ENCODE measurements at places on chromosomes 2 and 18.
A peak's percentile ranks its signal among the peaks of the same experiment; 100 is the strongest.

- peak; percentile 86 for ATAC-seq
Measured at GRCh38 chr2:9336576-9337314, 86.6 kb downstream of the ITGB1BP1 start.

GRCh38 chr2:41886145-41886664 is 161.6 kb upstream of the PKDCC start:
- peak; percentile 32 for ATAC-seq

GRCh38 chr2:62578803-62579640 is 73.0 kb upstream of the TMEM17 start:
- peak; percentile 39 for ATAC-seq

DNA sequence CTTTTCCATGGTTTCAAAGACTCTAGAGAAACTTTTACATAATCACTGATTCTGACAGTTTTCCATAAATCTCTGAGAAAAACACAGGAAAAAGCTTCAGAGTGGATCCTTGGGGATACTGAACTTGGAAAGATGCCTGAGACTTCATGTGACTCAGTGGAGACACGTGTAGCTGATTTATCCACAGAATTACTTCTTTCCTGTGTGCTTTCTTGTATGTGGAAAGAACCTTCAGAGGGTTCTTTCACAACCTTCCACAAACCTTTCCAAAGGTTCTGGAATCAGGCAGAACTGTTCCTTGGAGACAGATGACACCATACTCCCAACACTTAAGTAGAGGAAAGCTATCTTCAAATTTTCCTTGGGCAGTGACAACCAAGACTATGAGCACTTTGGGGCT is 207.2 kb downstream of the RND3 start:
- ATAC-seq, result peak; percentile 31

- ATAC-seq, result no peak
Measured at GRCh38 chr2:215418064-215418963, 17.6 kb downstream of the FN1 start.

- ATAC-seq, result no peak
Measured at GRCh38 chr2:48221846-48222516, 308.0 kb upstream of the STON1 start.

- no peak for ATAC-seq
Measured at GRCh38 chr2:85506768-85507181, 32.2 kb upstream of the MAT2A start.

- no peak for ATAC-seq
Measured at GRCh38 chr18:64409511-64409910, 260.6 kb upstream of the LINC00305 start.

DNA sequence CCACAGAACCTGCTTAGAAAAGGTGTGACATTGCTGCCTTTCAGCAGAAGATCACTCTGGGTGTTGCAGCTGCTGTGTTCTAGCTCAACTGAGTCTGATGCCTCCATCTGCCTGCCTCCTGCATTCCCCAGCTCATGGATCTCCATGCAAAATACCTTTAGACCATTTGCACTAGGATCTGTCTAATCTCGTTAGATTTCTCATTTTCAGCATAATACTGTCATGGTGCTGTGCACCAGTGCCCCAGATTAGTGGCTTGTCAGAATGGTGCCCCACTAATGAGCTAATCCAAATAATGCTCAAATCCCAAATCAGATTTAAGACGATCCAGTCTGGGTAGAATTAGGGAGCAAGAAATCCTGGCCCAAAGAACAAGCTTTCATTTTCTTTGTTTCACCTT is 284.4 kb upstream of the PARD3B start:
- ATAC-seq, result no peak

DNA sequence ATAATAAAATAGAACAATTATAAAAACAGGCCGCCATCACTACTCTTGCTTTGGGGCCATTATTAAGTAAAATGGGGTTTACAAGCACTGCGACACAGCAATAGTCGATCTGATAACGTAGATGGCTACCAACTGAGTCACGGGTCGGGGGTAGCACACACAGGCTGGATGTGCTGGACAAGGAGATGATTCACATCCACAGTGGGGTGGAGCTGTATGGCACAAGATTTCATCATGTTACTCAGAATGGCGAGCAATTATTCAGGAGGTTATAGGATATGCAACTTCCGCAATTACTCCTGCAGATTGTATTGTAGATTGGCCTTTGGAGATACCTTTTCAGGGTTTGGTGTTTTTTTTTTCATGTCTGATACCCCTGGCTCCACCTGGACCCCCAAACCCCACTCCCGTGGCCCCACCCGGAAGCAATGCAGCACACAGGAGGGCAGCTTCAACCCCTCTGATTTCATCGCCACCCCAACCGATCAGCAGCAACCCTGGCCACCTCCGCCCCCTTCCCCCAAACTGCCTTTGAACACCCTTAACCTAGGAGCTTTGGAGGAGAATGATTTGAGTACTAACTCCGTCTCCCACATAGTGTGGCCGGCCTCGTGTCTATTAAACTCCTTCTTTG is 21.4 kb upstream of the MLPH start:
- ATAC-seq, result peak; percentile 83

GRCh38 chr2:36554531-36554930 is 43.4 kb downstream of the FEZ2 start:
- peak; percentile 5 for ATAC-seq

DNA sequence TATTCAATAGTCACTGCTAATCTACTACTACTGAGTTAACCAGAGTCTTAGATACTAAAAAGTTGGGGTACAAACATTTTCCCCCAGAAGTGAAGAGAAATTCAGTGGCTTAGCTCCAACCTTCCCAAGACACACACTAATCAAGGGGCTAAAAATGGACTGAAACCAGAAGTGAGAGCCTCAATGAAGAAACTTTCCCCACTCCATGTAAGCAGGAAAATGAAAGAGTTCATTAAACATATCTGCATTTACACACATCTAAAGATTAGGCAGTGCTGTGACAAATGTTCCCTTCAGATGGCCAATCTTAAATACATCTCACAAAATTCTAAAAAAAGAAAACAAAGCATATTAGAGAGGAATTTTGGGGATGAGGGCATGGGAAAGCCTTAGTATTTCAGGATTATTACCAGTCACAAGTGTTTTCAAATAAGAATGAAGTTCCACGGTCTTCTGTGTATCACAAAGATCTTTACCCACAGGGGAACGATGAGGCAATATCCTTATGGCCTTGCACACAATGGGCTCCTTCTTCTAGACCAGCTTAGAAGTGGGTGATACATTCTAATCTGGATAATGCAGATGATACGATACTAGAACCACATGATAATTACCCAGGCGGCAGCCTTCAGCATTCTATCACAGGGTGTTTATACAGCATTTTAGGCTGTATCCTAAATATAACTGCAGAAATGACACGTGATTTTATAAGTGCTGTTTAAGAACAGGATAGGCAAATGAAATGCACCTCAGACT is 17.1 kb downstream of the ANKRD44 start:
- no peak for ATAC-seq

- no peak for ATAC-seq
Measured at GRCh38 chr2:128388499-128388941, 69.9 kb upstream of the HS6ST1 start.

DNA sequence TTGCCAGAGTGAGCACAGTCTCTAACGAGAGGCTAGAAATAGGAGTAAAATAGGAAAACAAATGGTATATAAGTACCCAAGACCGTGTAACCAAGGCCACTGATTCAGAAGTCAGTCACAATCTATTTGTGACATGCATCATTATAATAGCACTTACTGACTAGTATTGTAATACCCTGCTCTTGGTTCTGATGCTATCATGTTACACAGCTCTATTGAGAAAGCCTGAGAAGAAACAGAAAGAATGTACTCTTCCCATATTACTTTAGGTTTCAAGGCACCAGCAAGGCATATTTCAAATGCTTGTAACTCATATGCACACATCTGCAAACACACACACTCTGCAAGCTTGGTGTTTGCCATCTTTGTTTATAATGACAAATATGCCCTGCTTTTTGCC is 746.4 kb downstream of the SLC4A3 start:
- ATAC-seq, result peak; percentile 90

Measured in SK-N-SH treated with all-trans-retinoic acid at 6 μM for 48 hours (cell line).